Left forelimb (tissue), 1 donor: ENCODE measurements at places on chromosomes 7 and 10.

DNA sequence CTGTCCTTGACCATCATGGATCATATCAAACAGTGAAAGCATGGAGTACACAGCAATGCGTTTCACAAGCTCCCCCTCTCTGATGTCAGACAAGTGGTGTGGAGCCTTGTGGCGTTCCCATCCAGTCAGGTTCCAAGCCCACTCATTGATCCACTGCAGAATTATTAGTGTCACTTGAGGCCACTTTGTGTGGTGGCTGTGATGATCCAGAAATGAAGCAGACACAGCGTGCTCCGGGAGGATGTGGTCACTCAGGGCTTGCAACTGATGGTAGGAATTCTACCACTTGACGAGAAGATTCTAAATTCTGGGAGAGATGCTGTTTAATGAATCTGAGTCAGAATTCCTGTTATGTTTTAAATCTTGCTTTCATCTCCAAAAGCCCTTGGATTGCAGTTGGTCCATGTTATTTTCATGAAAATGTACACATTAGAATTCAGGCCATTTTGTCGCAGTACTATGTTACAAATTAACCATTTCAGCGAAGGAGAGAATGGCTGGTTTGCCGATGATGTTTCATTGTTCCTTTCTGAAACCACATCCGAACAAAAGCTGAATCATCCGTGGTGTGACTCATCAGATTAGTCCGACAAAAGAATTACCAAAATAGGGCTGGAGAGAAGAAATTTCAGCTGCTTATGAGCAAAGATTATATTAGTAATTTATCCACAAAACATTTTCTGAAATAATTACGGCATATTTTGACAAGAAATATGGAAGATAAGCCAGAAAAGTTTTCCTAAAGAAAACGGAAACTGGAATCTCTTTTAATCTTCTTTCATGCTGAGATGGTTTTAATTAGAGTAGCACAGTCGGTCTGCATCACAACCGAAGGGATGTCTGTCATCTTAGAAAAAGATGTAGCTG, 48.1 kb downstream of the INSYN2A start:
- DNase-seq = no peak

- no peak for DNase-seq
Measured at GRCh38 chr7:112147793-112148361, 58.3 kb downstream of the DOCK4 start.

GRCh38 chr7:45151967-45152366, 5.6 kb upstream of the RAMP3 start:
- DNase-seq = peak; percentile 38

GRCh38 chr7:122070834-122071233, 73.2 kb downstream of the AASS start:
- no peak for DNase-seq

- DNase-seq = no peak
Measured at GRCh38 chr7:78571292-78571691, 772.7 kb downstream of the PHTF2 start.

DNA sequence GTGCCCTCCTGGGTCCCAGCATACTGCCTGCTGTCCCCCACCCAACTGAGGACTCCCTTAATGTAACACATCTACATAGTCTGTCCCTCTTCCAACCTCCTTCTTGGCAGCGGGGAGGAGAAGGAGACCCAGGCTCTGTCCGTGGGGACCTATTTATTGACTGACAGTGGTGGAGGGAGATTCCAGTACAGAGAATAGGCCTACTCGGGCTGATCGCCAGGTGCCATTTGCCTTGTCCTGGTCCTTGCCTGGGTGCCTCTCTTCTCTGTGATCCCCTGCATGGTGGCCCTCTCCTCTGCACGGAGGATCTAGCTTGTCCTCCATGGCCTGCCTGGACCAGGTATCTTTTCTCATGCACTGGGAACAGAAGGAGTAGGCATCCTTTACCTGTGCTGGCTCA, 17.0 kb downstream of the GHRHR start:
- peak; percentile 48 for DNase-seq

- no peak for DNase-seq
Measured at GRCh38 chr7:2282185-2282751, 32.0 kb downstream of the SNX8 start.

DNA sequence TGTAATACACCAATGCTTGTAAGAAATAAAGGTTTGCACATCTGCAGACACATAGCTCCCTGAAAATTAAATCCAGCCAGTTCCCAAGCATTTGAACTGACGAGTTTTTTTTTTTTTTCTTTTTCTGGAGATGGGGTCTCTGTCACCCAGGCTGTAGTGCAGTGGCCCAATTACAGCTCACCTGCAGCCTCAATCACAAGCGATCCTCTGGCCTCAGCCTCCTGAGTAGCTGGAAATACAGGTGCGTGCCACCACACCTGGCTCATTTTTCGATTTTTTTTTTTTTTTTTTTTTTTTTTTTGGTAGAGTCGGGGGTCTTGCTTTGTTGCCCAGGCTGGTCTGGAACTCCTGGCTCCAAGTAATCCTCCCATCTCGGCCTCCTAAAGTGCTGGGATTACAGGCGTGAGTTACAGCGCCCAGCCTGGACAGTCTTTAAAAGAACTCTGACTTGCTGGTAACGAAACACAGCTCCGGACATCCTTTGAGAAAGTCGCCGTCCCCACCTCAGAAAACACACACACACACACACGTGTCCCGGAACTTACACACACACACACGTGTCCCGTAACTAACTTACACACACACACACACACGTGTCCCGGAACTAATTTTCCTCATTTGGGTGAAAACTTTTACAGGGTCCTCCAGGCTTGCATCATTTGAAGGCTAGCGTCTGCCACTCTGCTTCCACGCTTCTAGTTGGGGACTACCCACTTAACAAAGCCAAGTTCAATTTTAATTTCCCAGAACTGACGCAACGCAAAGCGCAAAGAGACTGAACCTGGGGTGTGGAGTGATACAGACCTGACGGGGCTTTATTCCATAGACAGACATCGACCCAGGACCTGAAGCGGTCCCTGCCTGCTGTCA, 18.6 kb downstream of the OCM2 start:
- no peak for DNase-seq
